ENCODE measurements at places on chromosomes 2 and 18.

DNA sequence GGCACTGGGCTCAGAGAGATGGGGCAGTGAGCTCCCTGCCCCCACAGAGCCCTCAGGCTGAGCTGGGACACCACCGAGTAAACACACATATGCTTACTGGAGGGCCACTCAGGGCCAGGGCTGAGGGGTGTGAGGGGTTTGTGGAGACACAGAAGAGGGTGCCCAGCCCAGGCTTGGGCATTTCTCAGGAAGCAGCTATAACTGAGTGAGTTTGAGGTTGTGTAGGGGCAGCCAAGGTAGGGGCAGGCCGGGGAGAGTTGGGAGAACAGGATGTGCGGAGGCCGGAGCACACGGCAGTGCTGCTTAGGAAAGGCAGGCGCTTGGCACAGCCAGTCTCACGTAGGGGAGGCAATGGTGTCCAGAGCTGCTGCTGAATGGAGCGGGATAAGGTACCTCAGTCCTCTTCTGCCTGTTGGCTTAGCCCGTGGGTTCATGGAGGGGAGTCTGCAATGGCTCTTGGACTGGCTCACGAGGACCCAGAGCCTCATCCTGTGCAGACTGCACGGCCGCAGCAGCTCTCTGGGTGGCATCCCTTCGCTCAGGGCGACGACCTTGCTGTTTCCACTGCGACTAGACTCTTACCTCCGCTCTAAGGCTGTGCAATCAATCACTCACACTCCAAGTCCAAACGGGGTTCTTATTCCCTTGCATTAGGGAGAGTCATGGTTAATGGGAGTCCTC, 466.1 kb upstream of the HS6ST1 start:
- DNase-seq = no peak

- DNase-seq = no peak
Observed at GRCh38 chr2:158738363-158738762, 56.8 kb upstream of the DAPL1 start.

- DNase-seq = no peak
Observed at GRCh38 chr18:48997985-48998831, 47.4 kb upstream of the SMAD7 start.

- no peak for DNase-seq
Observed at GRCh38 chr2:12253167-12253778, 463.5 kb upstream of the TRIB2 start.

DNA sequence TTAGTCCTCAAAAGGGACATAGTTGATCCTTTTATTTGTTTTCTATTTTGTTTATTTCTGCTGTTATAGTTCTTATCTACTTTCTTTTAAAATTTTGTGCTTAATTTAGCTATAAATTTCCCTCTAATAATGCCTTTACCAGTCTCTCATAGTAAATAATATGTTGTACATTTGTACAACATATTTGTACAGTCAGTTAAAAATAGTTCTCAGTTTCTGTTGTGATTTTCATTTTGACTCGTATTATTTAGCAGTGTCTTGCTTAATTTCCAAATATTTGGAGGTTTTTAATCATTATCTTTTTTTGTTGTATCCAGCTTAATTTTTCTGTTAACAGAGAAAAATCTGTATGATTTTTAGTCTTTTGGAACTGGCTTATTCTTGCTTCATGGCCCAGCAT, 443.6 kb upstream of the TRIB2 start:
- no peak for DNase-seq

DNA sequence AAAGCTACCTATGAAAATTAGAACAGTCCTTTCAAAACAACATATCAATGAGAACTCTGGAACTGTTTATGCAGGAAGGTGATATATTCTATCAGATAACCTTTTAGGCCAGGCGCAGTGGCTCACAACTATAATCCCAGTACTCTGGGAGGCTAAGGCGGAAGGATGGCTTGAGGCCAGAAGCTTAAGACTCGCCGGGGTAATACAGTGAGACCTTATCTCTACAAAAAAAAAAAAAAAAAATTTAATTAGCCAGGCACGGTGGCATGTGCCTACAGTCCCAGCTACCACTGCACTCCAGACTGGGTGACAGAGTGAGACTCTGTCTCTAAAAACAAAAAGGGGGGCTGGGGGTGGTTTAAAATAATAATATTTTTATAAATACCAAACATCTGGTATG, 77.9 kb downstream of the OSBPL1A start:
- no peak for DNase-seq

DNA sequence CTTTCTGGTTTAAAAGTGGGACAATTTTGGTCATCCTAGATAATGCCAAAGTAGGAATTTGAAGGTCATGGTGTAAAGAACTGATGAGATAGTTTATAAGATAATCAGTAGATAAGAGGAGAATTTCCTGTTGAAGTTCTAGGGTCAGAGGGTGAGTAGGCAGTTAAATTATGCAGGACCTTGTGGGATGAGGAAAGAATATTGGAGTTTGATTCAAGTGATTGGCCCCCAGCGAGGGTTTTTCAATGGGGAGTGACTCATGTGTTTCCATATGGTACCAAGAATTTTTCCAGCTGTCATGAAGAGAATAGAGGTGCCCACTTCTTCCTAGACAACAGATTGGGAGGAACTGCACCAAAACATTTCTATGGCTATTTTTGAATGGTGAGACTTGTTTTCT, 940.2 kb upstream of the ZEB2 start:
- no peak for DNase-seq

GRCh38 chr18:45104049-45104395, 423.3 kb downstream of the SETBP1 start:
- no peak for DNase-seq

GRCh38 chr2:3246928-3247714, 130.5 kb downstream of the EIPR1 start:
- DNase-seq = no peak

DNA sequence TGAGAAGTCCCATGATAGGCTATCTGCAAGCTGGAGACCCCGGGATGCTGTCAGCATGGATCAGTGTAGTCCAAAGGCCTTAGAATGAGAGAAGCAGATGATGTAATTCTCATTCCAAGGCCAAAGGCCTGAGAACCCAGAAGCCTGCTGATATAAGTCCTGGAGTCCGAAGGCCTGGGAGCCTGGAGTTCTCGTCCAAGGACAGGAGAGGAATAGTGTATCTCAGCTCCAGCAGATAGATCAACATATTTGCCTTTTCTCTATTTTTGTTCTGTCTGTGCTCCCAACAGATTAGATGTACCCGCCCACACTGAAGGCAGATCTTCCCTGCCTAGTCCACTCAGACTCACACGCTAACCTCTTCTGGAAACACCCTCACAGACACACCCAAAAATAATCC, 454.9 kb upstream of the CHAC2 start:
- DNase-seq = no peak

- DNase-seq = no peak
Observed at GRCh38 chr2:70340075-70340474, 38.2 kb upstream of the FAM136A start.

GRCh38 chr18:61753373-61753772, 139.4 kb downstream of the RNF152 start:
- no peak for DNase-seq
